ENCODE measurements at places on chromosomes 16 and 17.

DNA sequence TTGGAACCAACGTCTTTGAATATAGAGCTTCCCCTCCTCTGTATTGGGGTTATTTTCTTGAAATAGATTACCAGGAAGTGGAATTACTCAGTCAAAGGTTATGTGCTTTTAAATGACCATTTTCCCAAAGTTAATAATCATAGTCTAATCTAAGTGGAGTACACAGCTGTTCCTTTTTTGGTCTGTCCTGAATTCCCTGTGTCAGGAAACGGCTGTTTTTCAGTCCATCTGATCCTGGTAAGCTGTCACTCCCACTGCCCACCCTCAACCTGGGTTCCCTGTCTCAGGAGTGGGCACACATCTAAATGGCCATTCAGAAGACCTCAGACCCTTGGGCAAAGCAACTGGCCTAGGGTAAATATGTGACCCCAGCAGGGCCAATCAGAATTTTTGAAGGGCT lies 57.6 kb upstream of the KSR1 start:
- ATAC-seq: no peak

DNA sequence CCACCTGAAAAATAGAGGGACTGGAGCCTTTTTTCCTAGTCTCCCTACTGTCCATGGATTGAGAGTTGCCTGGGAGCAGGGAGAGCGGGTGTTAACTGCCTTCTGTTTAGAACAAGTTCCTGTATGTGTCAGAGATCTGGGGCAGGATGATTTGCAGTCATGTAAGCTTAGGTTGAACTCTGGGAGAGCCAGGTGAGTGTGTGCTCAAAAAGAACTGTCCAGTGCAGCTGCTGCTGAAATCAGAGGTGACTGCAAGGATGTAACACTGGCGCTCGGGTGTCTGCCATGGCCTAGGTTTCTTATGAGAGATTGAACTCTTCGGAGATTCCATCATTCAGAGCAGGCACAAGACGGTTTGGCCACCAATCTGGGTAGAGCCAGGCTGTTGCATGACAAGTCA lies 432.5 kb downstream of the CDH13 start:
- ATAC-seq: no peak

DNA sequence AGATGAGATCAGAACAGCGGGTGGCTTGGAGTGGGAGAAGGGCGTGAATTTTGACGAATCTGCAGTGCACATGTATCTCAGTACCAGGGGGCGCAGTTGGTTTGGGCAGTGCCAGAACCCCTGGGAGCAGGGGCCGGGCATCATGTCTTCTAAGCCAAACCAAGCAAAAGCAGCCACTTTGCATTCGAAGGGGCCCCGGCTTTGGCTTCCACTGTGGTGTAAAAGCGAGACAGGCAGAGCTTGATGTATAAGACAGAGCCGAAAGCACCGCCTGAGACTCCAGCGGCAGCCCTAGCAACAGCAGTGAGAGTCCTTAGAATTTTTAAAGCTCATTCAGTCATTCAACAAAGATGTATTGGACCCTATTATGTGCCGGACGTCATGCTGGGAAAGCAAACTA lies 3.8 kb upstream of the XYLT1 start:
- ATAC-seq: no peak

GRCh38 chr17:7238420-7239090 lies 702 bp downstream of the PHF23 start:
- ATAC-seq: no peak

GRCh38 chr17:34874478-34874877 lies 86.8 kb downstream of the CCT6B start:
- ATAC-seq: no peak

DNA sequence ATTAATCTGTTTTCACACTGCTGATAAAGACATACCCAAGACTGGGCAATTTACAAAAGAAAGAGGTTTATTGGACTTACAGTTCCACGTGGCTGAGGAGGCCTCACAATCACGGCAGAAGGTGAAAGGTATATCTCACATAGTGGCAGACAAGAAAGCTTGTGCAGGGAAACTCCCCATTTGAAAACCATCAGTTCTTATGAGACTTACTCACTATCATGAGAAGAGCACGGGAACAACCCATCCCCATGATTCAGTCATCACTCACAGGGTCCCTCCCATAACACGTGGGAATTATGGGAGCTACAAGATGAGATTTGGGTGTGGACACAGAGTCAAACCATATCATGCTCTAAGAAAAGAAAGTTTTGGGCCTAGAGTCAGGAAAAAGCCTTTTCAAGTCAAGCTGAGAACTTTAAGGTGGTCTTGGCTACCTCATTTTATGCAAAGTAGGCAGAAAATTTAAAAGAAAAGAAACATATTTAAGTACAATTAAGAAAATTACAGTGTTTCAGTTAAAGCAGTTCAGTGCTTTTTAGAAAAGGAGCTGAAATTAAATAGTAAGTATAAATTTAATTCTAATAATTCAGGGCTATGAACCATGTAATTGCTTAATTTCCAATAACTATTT lies 24.9 kb upstream of the CRYM start:
- no peak for ATAC-seq

GRCh38 chr16:68995011-68995504 lies 110.4 kb upstream of the HAS3 start:
- ATAC-seq: peak; percentile 70

- ATAC-seq: peak; percentile 64
These were observed 87.2 kb upstream of the IRX3 start for GRCh38 chr16:54373534-54374520.

DNA sequence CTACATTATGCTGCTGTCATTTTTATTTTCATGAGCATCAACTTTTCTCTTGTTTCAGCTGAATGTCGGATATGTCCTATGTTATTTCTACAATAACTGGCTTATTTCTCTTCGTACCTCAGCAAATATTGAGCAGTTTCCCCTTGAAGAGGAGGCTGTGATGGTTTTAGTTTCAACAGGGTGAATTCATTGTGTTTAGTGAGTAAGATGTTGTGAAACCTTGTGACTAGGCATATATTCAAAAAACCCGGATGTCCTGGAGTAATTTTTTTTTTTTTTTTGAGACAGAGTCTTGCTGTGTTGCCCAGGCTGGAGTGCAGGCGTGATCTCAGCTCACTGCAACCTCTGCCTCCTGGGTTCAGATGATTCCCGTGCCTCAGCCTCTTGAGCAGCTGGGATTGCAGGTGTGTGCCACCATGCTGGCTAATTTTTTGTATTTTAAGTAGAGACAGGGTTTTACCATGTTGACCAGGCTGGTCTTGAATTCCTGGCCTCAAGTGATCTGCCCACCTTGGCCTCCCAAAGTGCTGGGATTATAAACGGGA lies 11.1 kb downstream of the CPD start:
- no peak for ATAC-seq

DNA sequence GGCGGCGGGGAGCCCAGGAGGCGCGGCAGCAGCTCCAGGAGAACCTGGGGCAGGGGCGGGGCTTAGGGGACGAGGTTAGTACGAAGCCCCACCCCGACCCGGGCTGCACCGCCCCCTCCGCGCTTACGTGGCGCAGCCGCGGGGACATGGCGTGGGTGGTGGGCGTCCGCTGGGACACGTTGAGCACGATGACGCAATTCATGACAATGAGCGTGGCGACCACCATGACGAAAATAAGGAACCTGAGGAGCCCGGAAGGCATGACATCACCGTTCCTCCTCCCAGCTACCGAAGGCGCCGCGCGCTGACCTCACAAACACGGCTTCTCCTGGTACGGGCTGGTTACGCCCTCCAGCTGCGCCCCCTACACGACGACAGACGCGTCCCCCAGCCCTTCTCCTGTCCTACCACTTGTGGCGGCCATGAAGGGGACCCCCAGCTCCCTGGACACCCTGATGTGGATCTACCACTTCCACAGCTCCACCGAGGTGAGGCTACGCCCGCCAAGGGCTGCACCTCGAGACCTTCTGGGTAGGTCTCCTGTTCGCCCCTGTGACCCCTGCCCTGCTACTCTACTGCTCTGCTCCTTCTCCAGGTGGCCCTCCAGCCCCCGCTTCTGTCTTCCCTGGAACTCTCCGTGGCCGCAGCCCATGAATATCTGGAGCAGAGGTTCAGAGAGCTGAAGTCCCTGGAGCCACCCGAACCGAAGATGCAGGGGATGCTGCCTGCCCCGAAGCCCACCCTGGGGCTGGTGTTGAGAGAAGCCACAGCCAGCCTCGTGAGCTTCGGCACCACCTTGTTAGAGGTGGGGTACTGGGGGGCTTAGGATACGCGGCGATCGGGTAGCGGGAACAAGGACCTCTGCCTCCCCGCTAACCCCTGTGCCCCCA lies at the start of gene C17orf107:
Gene C17orf107 (plus strand): TSS at position 196 of the 890 bp plus-strand sequence. CDS start 227 bp downstream, at position 423.
- peak; percentile 73 for ATAC-seq

GRCh38 chr17:29891131-29891530 lies 38.9 kb downstream of the SSH2 start:
- ATAC-seq: no peak

DNA sequence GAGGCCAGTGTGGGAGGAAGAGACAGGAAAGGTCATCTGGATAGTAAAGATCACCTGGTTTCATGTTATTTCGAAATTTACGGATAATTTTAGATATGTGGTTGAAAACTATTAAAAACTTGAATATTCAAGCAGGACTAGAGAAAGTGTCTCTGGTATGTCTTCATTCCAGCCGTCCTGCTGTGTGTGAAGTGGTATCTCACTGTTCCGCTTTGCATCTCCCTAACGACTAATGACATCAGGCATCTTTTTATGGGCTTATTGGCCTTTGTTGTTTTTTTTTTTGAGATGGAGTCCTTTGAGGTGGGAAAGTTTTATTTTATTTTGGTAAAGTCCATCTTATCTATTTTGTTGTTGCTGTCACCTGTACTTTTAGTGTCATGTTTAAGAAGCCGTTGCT lies 214.4 kb upstream of the CHMP6 start:
- ATAC-seq: no peak

DNA sequence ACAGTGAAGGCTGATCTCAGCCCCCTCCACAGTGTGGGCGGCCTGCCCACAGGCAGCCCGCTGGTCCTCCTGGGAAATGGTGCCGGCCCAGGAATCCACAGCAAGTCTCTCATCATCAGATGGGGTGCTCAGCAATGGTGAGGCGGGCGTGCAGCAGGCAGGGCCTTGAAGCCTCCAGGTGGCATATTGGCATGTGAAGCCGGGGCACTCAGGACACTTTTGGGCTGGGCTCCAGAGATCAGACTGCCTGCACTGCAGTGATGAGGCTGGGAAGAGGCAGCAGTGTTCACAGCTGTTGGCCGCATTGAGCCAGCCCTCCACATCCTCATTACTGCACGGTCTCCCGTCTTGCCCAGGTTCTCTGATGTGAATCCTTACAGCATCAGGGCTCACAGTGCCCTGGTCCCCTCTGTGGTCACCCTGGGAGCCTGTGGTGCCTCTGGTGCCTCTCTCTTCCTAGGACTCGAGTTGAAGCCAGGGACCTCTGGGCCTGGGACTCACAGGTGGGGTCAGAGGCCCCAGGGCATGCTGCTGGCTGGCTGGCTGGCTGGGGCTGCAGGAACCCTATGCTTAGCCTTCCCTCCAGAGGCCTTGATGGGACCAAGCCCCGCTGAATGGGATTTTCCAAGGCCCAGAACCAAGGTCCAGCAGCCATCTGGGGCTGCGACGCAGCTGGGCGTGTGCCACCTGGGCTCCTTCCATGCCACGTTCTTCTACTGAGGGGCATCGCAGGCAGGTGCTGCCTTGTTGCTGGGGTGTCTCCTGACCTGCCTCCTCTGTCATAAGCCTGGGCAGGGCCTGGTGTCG lies 48.6 kb downstream of the TNFRSF13B start:
- no peak for ATAC-seq

DNA sequence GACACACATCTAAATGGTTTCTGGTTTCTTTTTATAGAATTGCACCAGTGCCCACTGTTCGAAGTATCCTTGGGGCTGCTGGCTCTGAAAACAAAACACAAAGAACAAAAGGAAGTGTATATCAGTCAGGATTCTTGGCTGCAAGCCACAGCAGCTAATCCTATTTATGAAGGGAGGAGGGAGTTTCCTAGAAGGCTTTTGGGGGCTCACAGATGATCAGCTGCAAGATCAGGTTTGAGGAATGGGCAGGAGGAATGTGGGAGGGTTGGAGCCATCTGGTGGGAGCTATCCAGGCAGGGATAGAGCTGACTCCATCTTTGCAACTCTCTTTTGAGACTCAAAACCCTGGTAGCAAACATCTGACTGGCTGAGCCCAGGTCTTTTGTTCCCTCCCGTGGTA lies 118.3 kb upstream of the EEF2KMT start:
- ATAC-seq: peak; percentile 35

GRCh38 chr17:39144416-39144840 lies 7.0 kb downstream of the PLXDC1 start:
- no peak for ATAC-seq

- ATAC-seq: no peak
These were observed 114.9 kb upstream of the TOM1L1 start for GRCh38 chr17:54785643-54786268.

GRCh38 chr17:63985387-63986140 lies 12.6 kb upstream of the PRR29 start:
- ATAC-seq: no peak

DNA sequence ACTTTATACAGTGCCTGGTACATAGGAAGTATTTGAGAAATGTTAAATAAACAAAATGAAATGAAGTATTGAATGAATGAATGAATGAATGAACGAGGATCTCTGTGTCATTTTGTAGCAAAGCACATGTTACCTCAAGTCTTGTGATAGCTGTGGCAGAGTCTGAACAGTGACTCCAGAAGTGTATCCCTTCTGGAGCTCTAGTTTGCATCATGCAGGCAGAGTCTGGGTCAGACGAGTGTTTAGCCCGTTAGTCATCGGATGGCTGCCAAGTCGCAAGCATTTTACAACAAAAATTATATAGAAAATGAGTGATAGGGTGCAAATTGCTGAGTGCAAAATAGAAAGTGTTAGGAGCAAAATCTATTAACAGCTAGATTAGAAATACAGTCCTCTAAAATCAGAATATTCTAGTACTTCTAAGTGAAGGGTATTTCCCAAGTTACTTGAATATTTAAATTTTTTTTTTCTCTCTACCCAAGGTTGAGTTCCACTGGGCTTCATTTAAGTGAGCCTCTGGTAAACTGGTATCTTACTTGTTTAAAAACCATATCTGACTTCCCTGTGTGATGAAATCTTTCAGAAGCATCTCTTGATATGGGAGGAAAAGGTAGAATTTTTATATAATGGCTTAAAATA lies 113.3 kb downstream of the FTO start:
- no peak for ATAC-seq

GRCh38 chr17:70434536-70435490 lies 265.5 kb downstream of the KCNJ2 start:
- ATAC-seq: no peak

DNA sequence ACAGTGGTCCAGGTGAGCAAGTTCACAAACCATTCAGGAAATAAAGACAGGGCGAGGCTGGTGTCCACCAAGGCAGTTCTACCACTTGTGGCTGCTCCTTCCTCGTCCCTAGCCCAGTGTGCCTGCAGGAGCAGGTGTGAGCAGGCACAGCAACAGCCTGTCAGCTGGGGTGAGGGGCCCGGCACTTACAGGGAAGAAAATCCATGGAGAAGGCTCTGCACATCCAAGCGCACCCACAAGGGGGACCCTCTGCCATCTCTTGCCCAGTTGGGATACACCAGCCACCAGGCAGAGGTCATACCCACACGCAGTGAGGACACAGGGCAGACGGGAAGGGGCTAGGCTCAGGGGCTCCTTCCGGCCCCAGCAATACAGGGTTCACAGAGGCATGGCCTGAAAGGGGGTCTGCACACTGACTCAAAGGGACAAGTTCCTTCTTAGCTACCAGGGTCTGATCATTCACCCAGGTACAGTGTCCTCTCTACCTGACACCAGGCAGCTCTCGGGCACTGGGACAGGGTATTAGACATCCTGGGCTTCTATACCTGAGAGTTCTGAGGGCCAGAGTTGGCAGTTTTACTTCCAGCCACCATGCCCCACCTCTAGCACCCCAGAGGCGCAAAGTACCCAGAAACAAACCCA lies 27.0 kb downstream of the CDIP1 start:
- ATAC-seq: peak; percentile 43
